CD4-positive, alpha-beta T cell treated with Interleukin-4 for 1 hour (primary cell): ENCODE measurements at places on chromosomes 16 and 17.

DNA sequence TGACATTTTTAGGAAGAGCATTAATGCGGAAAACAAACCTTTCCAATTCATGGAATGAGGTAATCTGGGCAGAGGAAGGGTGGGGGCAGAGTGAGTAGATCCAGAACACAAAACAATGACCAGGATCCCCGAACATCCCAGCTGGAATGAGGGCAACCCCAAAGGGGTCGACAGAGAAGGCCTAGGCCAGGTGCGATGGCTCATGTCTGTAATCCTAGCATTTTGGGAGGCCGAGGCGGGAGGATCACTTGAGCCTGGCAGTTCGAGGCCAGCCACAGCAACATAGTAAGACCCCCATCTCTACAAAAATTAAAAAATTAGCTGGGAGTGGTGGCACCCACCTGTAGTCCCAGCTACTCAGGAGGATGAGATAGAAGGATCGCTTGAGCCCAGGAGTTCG, 64.7 kb downstream of the ZFHX3 start:
- DNase-seq: no peak

GRCh38 chr16:73124097-73124652, 76.2 kb upstream of the ZFHX3 start:
- no peak for DNase-seq

DNA sequence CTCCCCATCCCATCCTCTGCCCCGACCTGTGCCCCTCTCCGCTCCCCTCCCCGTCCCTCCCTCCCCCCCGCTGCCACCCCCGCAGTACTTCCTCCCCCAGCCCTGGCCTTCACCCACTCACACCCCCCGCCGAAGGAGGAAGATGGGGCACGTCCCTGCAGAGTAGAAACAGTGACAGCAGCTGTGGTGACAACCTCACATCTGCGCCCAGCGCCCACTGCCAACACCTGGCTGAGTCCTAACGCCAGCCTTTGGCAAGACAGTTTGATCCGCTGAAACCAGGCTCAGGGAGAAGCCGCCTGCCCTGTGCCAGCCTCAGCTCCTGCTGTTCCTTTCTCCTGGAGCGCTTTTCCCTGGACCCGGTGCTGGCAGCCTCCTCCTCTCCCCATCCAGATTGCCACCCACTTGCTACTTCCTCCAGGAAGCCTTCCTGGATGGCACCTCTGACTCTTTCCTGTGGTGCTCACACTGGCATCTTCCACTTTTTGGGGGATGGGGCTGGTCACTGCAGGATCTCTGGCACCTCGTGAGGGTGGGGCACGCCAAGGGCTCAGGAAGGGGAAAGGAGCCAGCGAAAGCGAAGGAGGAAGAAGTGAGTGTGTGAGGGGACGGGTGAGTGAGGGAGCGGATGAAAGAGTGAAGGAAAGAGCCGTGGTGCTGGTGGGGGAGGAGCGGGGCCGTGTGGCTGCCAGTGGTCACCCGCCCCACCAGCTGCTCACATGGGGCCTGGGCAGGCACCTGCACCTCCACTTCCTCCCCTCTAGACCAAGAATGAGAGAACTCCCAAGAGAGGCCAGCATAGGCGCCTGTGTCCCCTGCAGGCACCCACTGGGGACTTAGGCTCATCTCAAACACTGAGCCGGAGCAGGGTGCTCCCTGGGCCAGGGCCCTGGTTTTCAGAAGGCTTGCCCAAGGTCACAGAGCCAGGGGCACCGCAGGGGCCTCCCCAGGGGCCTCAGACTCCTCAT, 27.0 kb downstream of the ZFPM1 start:
- DNase-seq: peak; percentile 48

DNA sequence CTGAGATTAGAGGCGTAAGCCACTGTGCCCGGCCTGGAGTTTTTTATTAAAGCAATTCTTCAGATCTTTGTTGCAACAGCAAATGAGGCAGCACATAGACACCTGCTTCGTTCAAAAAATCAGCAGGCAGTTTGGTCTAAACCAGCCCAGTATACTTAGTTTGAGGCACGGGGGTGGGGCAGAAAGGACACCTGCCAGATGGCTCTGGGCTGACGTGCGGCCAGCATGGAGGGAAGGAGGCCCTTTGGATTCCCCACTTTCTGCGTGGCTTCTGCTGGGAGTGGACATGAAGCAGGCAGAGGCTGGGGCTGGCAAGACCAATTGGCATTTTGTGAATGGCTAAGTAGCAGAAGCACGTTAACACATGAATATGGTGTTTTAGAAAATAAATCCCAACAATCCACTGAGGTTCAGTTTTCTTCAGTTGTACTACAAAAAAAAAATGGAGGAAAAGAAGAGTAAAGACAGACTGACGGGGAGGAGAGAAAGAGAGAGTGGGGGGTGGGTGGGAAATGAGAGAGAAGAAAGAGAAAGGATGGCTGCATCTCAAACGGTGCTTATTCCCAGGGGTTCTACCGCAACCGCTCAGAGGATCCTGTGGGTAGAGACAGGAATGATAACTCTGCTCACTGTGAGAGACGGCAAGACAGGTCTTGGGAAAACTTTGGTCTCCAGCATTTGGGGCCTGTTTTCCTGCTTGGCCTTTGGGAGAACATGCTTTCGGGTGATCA, 16.3 kb downstream of the C16orf46 start:
- DNase-seq: no peak

- no peak for DNase-seq
Observed at GRCh38 chr17:47934856-47935255, 6.5 kb upstream of the PNPO start.

DNA sequence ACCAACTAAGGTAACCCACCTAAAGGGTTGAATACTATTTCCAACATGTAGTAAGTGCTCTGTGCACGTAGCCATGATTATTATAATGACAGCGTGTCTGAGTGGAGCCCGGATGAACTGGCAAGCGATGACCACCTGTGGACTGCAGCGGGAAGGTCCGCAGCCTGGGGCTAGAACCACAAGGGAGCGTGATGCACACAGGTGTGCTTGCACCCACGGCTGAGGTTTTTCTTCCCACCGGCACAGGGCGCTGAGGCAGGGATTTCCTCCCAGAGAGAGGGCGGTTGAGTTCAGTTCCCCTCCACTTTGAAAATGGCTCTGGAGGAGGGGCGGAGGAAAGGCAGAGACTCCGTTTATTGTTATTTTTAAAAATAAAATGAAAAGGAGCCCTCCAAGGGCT, 221.7 kb upstream of the HSBP1 start:
- DNase-seq: no peak

GRCh38 chr16:67207249-67208091, 8.5 kb downstream of the ELMO3 start:
- DNase-seq: no peak

DNA sequence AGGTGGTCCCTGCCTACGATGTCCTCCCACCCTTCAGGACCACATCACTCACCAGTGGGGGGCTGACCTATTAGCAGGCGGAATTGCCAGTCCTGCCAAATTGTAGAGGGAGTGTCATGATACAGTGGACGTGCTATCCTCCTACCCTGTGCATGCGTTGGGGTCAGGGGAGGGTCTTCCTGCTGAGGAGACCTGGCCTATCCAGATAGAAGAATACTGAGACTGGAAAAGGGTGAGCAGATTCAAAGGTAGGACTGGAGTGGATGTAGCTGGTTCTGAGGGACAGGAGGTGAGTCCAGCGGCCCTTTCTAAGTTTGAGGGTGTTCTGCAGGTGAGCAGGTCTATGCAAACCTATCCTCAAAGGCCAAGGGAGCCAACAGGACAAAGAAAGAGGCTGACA, 8.0 kb downstream of the PRSS41 start:
- DNase-seq: no peak

GRCh38 chr17:83080858-83081683, 1.7 kb downstream of the METRNL start:
- peak; percentile 55 for DNase-seq

- DNase-seq: no peak
Observed at GRCh38 chr17:2157081-2157480, 102.2 kb downstream of the HIC1 start.

GRCh38 chr17:4843321-4844000, 10.3 kb downstream of the MINK1 start:
- no peak for DNase-seq

DNA sequence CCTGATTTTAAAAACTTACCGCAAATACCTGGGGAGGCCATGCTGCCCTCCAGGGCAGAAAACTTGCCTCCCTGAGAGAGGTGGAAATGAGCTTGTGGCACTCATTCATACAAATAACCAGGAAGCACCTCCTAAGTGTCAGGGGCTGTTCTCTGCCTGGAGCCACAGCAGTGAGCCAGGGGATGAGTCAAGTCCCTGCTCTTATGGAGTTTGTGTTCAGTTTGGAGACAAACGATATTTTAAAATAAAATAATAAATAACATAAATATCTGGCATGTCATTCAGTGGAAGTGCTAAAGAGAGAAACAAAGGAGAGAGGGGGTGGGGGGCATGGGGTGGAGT, 313.8 kb downstream of the C16orf95 start:
- DNase-seq: no peak

- no peak for DNase-seq
Observed at GRCh38 chr16:56841659-56842058, 23.3 kb upstream of the SLC12A3 start.

GRCh38 chr17:68820825-68821481, 134.2 kb downstream of the ABCA8 start:
- no peak for DNase-seq

DNA sequence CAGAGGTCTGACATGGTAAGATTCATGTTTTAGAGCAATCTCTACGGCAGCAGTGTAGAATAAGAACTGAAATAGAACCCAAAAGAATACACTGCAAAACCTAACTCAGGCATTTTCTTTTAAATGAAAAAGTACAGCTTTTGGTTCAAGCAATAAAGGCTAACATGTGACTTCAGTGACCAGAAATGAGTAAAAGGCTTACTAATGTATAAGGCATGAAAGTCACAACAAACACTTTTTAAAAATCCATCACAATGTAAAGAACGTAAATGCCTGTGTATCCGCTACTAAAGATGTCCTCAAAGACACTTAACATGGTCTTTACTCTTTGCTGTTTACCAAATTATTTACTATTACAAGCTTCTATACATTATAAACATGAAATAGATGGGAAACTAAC, 16.6 kb downstream of the KIAA0753 start:
- no peak for DNase-seq

GRCh38 chr17:46090871-46091270, 91.8 kb downstream of the STH start:
- DNase-seq: no peak

DNA sequence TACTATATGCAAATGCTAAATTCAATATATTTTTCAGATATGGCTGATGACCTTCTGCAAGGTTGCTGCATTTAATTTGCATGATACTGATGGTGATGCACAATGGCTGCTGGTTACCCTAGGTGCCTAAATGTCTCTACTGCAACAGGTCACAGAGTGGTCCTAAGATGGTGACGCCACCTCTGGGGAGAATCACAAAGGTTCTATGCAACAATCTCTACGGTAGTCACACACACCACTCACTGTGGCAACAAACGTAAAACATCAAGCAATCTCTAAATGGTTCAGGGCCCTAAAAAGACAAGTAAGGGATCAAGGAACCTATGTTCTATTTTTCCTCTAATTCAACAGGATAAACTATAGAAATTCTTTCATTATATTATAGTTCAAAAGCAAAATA, 293.3 kb downstream of the CEP112 start:
- DNase-seq: no peak

DNA sequence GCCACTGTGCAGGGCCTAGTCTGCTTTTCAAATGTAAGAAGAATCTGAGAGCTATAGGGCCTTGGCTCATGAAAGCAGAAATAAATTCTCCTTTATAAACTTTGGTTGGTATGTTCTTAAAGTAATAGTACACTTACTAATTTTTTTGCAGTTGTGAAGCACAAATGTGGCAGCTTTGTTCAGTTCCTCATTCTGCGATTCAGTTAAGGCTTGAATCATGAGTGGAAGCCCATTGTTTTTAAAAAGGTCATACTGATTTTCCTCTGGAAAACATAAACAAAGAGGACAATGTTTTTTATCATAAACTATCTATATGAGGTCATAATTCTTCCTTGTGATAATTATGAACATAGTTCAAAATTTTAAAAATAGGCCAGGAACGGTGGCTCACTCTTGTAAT, 23.6 kb upstream of the DYNC1LI2 start:
- DNase-seq: no peak

GRCh38 chr17:67203818-67204217, 41.2 kb downstream of the HELZ start:
- no peak for DNase-seq

- no peak for DNase-seq
Observed at GRCh38 chr17:45688820-45689219, 95.3 kb upstream of the CRHR1 start.

- no peak for DNase-seq
Observed at GRCh38 chr17:52604105-52604504, 445.6 kb upstream of the CA10 start.

DNA sequence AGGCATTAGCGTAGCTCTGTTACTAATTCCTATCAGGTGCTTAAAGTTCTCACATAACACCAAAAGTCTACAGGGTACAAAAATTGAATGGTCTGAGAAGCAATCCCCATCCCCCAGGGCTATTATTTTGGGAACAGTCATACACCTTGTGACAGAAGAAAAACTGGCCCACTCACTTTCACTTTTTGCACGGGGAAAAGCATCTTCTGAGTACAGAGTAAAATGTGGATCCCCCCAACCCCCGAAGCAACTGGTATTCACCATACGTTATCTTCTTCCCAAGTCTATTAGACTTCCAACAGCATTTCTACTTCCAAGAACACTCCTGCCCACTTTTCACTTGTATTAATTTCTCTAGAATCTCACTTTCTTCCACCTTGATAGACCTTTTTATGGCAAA, 11.8 kb downstream of the GGA3 start:
- DNase-seq: no peak

DNA sequence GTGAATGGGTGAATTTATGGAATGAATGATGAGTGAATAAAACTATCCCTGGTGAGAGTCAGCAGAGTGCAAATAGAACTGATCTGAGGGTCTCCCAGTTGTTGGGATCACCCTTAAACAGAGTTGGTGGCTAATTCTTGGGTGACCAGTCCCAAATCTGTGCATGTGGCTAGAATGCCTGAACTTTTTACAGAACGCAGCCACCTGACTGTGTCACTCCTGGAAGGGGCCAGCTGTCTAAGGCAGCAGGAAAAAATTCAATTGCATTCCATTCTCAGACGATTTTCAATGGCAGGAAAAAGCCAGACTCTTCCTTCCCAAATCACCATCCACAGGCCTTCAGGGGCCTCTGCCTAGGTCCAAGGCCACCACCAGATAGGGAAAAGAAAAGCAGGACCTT, 43.5 kb downstream of the BEAN1 start:
- DNase-seq: no peak
